ENCODE measurements at places on chromosomes 5 and 9. TPM values are rescaled to one million over a fixed set of nuclear protein-coding genes. Genes with fewer than 3 reads are reported as not detected.

MYOT gene
- total RNA-seq, result not detected

ACTBL2 gene
- 2.8 TPM for total RNA-seq

PCDHAC1 gene
- total RNA-seq, result 0.06 TPM

PCSK1 gene
- total RNA-seq, result 2.5 TPM

CER1 gene
- total RNA-seq, result not detected

PCDHB3 gene
- total RNA-seq, result 0.23 TPM
